ENCODE measurements at places on chromosomes 7 and 10.

GRCh38 chr7:50376056-50376820, 71.7 kb downstream of the IKZF1 start:
- DNase-seq = no peak

DNA sequence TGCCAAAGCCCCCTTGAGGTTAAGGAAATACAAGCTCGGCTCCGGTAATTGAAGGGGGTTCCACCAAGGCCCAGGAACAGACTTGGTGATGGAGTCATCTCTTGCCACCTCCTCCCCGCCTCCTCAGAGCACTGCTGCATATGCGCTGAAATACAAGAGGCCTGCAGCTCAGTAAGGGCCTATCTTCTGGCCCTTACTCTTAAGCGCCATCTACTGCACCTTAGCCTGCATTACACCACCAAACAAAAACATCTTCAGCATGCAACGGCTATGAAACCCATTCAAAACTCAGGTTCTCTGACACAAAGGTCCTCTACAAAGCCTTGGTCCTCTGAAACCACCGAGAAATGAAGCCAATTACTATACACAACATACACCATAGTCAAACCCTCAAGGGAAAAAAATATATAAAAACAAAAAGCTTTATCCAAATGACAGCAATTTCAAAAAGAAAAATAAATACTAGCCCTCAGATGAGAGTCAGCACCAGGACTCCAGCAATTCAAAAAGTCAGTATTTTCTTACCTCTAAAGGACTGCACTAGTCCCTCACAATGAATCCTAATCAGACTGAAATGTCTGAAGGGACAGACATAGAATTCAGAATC, 176.8 kb upstream of the TBX20 start:
- no peak for DNase-seq

GRCh38 chr10:110686047-110686446, 41.9 kb downstream of the RBM20 start:
- no peak for DNase-seq

DNA sequence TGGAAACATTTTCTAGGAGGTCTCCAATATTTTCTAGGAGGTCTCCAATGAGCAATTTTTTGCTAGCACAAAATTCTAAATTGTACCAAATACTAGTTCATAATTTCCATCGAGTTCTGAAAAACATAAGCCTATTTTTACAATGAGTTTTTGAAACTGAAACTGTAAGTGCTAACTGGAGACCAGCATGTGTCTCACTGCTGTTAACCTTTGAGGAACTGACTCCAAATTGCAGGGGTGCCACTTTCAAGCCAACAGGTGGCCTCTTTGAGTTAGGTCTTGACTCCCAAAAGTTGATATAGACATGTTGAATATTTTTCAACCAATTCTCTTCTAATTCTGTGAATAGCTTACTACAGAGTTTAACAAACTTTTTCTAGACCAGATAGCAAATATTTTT, 58.8 kb downstream of the CAV1 start:
- DNase-seq = no peak

DNA sequence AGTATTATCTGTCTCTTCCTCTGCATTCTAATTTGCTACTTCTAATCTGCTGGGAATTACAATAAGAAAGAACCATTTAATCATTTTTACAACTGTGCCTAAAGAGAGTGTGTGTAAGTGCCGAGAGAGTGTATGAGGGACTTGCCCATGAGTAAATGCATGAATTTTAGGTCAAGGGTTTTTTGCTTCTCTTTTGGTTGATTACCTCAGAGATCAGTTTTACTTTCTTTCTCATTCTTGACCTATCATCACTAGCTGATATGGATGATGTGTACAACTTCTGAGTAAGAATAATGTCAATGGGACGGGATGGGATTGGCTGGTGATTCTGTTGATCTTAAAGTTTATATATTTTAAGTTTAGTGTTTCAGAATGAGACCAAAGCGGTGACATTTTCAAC, 47.8 kb downstream of the IKZF1 start:
- no peak for DNase-seq
